ENCODE measurements at places on chromosomes 3 and 15. TPM values are rescaled to one million over a fixed set of nuclear protein-coding genes. Genes with fewer than 3 reads are reported as not detected.

- DNase-seq, result no peak
These were observed 12.2 kb downstream of the ZDHHC3 start for GRCh38 chr3:44963571-44964325.

- DNase-seq, result peak; percentile 58
These were observed 67.7 kb downstream of the CPN2 start for GRCh38 chr3:194283221-194284006.

DNA sequence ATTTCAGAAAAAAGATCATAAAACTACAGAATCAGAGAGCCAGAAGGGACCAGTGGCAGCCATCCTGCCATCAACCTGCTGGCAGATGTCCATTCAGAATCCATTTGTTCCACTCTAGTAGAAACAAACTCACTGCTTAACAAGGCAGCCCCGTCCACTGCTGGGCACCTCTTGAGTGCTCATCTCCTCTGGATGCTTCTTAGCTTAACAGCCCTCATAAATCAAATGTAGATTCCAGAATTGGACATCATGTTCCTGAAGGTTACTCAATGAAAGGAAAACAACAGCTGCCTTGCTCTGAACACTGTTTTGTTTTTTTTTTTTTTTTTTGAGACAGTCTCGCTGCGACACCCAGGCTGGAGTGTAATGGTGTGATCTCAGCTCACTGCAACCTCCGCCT is 37.3 kb downstream of the ABCC5 start:
- DNase-seq, result no peak

DNA sequence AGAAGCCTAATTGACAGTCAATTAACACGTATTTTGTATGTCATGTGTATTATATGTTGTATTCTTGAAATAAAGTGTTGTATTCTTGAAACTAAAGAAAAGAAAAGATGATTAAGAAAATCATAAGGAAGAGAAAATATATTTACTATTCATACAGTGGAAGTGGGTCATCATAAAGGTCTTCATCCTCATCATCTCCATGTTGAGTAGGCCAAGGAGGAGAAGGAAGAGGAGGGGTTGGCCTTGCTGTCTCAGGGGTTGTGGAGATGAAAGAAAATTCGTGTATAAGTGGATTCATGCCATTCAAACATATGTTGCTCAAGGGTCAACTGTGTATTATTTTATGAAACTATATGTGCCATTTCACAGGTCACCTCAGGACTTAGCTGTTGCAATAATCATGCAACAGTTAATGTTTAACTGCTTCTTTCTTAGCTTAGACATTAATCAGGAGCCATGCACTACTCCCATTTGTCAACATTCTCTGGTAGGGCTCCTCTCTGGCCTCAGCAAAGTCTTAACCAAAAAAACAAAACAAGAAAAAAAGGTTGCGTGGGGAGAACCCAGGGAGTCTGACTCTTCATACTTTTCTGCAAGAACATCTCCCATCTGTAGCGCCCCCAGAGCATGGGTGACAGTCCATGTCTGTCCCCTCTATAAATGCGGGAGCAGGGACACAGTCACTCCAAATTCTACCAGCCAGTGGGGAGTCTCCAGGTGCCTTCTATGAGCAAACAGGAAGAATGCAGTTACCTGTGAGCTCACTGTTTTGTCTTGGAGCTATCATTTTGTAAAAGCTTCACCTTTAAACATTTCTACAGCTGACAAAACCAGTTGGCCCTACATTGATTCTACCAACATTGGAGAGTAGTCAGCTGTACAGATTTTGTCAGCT is 19.9 kb upstream of the LRRC2 start:
- DNase-seq, result no peak

DNA sequence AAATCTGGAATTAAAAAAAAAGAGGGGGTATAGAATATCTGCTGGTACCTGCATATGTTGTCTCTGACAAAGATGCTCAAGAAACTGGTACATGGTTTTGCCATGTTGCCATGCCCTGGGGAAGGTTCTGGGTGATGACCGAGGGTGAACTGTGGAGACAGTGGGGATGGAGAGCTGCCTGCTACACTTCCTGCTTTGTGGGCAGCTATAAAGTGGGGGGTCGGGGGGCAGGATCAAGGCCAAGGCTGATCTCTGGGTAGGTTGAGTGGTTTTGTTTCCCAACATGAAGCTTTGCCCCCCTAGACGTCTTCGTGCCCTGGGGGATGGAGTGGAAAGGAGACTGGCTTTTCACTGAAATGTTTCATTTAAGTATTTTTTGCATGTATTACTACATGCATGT is 74.6 kb downstream of the IQSEC1 start:
- no peak for DNase-seq

- no peak for DNase-seq
These were observed 441.5 kb upstream of the RARB start for GRCh38 chr3:24986612-24987011.

GRCh38 chr3:166593776-166594175 is 756.6 kb upstream of the BCHE start:
- no peak for DNase-seq

- no peak for DNase-seq
These were observed 579.8 kb upstream of the CCDC54 start for GRCh38 chr3:106797461-106797860.

GRCh38 chr3:171293142-171293782 is 166.9 kb downstream of the TNIK start:
- DNase-seq, result no peak

DNA sequence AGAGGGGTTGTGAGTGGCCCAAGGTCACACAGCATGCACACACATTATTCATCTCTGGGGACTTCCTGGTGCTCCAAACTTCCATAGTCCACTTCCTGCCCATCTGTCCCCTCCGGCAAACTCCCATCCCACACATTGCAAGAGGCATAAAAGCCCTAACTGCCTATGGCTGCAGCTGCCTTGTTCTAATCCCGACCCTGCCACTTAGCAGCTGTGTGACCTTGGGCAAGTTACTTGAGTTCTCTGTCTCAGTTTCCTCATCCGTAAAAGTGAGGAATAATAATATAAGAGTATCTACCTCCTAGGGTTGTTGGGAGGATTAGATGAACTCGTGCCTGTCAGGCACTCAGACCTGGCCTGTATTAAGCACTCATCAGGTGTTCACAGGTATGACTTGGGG is 84.2 kb downstream of the SMAD6 start:
- peak; percentile 49 for DNase-seq

DNA sequence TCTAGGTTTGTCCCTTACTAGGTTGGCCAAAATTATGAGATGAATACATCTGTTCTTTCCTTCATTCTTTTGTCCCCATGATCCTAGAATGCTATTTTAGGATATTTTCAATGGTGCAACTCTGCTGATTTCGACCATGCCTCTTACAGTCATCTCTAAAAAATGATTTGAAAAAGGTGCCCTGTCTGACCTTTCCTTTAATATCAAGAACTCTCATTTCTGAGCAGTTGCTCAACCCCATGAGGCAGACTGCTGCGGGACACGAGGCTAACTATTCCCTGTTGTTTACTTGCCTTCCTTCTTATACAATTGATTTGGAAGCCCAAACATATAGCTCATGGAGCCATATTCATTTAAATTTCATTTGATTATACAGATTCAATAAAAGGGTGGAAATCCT is 14.6 kb downstream of the PLSCR2 start:
- no peak for DNase-seq

DNA sequence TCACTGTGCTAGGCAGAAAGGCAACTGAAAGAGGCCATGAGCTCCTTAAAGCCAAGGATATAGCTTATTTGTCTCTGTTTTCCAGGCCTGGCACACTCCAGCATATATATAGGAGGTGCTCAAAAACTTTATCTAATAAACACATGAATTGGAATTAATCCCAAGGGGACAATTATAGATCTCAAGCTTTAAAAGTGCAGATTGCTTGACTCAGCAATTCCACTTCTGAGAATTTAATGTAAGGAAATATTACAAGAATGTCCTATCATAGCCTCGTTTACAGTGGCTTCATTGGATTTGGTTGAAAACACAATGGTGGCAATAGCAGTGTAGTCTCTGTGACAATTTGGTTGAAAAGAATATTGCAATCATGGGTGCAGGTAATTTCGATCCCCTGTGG is 267.3 kb downstream of the SHQ1 start:
- no peak for DNase-seq

GRCh38 chr15:40128766-40129660 is 20.3 kb upstream of the BMF start:
- no peak for DNase-seq

DNA sequence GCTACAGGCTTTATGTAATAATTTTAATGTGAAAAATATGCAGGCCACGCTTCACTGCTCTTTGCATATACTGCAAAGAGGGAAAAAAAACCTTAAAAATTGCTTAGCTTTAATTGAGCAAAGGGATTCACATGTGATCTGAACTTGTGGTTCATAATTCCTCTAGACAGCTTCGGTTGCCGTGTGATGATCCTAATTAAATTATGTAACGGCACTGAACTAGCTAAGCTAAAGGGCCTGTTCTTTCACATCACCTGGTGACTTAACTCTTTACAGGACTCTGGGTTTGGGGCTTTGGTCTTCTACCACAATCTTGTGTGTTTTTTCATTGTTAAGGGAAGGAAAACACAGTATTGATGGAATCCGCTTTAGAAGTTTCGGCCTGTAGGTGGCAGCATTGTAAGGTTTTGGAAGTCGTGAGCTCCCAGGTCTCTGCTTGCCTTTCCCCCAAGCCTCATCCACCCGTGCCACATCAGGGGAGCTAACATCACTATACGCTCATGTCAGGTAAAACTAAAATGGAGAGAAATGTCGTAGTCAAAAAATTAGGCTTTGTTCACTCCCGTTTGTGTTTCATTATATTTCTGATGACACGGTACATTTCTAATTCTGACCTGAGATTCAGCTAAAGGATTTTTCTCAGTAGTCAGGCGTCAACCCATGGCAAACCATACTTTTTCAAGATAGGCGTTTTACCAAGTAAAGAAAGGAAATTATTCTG is 205.6 kb upstream of the DPH6 start:
- DNase-seq, result no peak

- DNase-seq, result no peak
These were observed 81.4 kb downstream of the FOXP1 start for GRCh38 chr3:71502066-71502625.

DNA sequence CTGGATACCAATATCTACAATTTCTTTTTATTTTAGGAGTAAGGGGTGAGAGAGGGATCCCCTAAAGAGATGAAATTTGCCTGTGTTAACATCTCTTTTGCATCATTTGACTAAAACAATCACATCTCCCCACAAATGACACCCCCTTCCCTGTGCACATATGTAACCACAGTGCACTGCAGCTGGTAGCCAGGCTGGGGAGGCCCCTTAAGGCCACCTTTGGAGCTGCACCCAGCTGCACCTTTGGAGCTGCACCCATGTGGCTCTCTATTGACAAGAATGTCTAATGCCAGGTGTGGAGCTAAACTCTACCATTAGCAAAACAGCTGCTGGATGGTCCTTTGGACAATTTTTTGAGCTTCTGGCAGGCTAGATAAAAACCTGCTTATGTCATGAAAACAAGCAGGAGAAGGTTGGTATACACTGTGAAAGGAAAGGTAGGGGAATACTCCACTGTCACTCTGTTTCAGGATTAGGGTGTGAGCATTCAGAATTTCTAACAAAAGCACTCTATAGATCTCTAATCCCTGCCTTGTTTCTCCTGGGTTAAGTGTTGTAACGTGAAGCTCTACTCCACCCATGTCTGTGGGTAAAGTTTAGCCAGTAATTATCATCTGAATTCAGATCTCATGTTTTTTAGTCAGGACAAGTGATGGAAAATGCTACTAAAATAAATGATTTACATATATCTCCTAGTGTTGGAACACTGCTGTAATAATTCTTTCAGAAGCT is 52.1 kb downstream of the TFG start:
- no peak for DNase-seq

DNA sequence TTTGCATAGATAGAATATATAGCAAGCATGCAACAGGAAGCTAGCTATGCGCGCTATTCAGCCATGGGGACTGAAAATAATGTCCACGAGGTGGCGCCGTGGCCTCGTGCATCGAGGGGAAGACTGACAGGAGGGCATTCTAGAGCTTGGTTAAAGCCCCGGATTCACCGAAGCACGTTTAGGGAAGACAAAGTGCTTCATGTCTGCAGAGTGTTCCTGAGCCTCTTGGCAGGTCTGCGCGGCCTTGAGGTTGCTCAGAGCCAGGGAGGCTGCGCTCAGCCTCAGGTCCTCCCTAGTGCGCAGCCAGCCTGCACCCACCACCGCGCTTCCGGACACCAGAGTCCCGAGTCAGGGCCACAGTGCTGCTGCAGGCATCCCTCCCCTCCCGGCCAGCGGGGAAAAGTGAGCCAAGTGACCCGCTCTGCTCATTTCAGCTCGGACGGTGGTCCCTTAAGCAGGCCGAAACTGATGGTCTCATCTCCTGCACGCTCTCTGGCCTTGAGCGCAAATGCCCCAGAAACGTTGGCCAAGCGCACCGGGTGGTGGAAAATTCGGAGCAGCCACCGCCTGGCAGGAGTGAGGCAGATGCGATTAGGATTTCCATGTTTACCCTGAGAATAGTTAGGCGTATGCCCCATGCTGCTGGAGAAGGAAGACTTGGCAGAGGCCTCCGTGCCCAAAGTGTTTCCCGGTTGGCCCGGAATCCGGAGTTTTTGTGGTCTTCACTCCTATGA is 24.8 kb downstream of the GABRA5 start:
- no peak for DNase-seq

DNA sequence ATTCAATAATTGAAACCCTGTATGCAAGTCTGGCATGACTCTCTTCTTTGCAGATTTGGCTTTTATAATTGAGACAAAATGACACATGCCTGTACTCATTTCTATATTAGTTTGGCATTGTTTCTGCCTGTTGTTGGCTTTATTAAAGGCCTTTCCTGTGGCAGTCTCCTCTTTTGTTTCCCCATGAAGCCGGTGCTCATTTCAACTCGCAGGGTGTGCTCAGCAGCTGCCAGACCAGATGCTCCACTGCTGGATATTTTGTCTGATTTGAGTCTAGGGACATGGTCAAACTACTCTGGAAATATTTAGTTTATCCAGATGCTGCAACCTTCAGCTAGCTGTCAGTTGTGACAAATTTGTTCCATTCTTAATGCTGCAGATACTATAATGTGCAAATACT is 445.3 kb downstream of the NAALADL2 start:
- no peak for DNase-seq

DNA sequence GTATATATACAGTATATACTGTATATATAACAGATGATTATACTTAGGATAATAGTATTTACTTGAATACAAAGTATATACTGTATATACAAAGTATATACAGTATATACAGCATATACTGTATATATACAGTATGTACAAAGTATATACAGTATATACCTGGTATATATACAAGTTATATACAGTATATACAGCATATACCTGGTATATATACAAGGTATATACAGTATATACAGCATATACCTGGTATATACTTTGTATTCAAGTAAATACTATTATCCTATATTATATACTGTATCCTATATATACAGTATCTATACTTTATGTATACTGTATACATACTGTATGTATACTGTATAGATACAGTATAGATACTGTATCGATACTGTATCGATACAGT is 14.6 kb upstream of the CPOX start:
- DNase-seq, result no peak

The CADPS gene
- 45.1 TPM for total RNA-seq

The PTX3 gene
- total RNA-seq, result 2.2 TPM

The ROPN1 gene
- not detected for total RNA-seq

The ZSCAN29 gene
- 14.0 TPM for total RNA-seq

The ESYT3 gene
- total RNA-seq, result 2.4 TPM

The TMCC1 gene
- total RNA-seq, result 35.2 TPM

The ACP3 gene
- 0.78 TPM for total RNA-seq

The GOLGA8G gene
- not detected for total RNA-seq

The ALS2CL gene
- total RNA-seq, result 32.5 TPM
